T-helper 22 cell (primary cell): ENCODE measurements at places on chromosomes 2 and 18.

DNA sequence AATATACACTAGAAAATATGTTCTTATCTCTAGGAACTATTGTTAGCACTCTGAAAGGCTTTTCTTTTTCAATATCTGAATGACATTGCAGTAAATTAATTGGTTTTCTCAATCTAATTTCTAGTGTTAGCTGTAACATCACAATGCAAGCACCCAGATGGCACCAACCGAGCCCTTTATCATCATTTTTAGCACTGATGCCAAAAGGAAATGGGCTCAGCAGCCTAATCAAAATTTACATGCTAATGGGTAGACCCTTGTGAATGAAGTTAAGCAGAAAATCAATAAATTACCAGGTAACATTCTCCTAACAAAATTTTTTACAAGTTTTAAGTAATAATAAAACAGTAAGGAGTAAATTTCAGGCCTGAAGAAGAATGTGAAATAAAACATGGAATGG lies 53.5 kb upstream of the PGAP1 start:
- no peak for DNase-seq

- no peak for DNase-seq
Observed at GRCh38 chr2:128695646-128696220, 377.1 kb upstream of the HS6ST1 start.

DNA sequence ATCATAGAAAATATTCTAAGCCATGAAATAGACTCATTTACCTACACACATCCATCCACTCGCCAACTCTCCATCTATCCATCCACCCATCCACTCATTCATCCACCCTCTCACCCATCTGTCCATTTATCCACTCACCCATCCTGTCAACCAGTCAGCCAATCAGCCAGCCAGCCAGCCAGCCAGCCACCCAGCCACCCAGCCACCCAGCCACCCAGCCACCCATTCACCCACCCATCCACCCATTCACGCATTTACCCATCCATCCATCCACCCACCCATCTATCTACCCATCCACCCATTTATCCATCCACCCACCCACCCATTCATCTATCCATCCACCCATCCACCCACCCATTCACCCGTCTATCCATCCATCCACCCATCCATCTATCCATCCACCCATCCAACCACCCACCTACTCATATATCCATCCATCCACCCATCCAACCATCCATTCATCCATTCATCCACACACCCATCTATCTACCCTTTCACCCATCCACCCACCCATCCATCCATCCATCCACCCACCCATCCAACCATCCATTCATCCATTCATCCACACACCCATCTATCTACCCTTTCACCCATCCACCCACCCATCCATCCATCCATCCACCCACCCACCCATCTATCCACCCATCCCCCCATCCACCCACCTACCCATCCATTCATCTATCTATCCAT lies 185.1 kb downstream of the LOXHD1 start:
- DNase-seq: no peak

- no peak for DNase-seq
Observed at GRCh38 chr2:180442860-180443644, 436.0 kb upstream of the CWC22 start.

GRCh38 chr2:30661173-30662107 lies 145.8 kb downstream of the CAPN13 start:
- no peak for DNase-seq

GRCh38 chr18:26928670-26929313 lies 63.3 kb upstream of the AQP4 start:
- DNase-seq: no peak

- DNase-seq: no peak
Observed at GRCh38 chr2:133561045-133561852, 7.0 kb downstream of the NCKAP5 start.

GRCh38 chr2:97957432-97958183 lies 38.1 kb downstream of the TMEM131 start:
- DNase-seq: no peak

DNA sequence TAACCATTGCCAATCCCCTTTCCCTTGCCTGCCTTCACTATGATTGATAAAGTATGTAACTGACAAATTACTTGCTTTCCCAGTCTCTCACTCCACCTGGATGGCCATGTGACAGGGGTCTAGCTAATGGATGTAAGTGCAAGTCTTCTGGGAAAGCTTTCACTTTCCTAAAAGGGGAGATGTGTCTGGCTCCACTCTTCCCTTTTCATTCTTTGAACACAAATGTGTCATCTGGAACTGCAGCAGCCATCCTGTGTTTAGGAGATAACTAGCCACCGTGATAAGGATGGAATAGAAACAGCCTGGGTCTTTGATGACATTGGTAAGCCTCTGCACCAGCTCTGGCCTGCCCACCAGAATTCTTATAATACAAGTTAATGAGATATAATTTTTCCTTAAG lies 38.2 kb downstream of the SNRPD1 start:
- DNase-seq: no peak

GRCh38 chr2:137997733-137998132 lies 33.5 kb downstream of the HNMT start:
- no peak for DNase-seq

- DNase-seq: no peak
Observed at GRCh38 chr18:79747156-79747845, 50.4 kb upstream of the KCNG2 start.

- DNase-seq: no peak
Observed at GRCh38 chr2:42021464-42021863, 26.4 kb upstream of the PKDCC start.

- DNase-seq: no peak
Observed at GRCh38 chr18:60050821-60051220, 151.0 kb downstream of the PMAIP1 start.

DNA sequence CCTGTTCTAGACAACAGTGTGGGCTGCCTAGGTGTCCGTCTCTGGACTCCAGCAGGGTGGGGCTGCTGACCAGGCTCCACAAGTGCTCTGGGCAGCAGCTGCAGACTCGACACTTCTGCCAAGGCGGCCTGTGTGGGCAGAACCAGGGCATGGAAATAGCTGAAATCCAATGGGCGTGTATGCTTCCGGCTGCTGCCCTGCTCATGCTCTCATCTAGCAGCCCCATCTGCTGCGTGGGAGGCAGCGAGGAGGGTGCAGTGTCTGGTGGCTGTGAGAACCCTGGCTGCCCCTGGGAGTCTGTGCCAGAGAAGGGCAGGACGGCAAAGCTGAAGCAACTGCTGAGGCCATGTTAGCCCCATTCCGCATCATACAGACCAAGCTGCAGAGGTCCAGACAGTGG lies 174.9 kb downstream of the SOX11 start:
- DNase-seq: no peak

DNA sequence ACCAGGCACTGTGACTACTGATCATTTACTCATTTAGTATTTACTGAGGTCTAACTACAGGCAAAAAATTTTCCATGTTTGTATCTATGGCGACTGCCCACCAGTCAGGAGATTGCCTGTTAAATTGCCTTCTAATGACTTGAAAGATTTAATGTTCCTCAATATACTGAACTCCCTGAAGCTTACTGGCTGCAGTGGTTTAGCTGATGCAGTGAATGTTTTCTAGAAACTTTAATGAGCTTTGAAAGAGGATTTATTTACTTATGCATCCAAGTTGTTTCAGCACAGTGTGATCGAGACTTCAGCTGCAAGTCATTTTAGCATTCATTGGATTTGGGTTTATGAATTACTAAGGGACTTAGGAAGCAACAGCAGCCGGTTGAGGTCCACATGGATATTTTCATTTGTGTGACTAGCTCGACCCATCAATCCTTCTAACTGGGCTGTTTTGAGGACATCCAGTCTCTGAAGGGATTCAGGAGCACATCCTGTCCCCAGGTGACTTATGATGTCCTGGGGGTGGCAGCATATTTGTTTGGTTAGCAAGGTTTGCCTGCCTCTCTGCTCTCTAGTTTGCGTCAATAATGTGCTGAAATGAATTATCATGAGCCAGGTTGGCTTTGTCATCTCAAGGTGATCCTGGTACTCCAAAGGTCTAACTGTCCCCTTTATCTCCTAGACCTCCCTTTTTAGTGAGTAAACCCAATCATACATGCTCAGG lies 26.8 kb downstream of the ACMSD start:
- DNase-seq: no peak

DNA sequence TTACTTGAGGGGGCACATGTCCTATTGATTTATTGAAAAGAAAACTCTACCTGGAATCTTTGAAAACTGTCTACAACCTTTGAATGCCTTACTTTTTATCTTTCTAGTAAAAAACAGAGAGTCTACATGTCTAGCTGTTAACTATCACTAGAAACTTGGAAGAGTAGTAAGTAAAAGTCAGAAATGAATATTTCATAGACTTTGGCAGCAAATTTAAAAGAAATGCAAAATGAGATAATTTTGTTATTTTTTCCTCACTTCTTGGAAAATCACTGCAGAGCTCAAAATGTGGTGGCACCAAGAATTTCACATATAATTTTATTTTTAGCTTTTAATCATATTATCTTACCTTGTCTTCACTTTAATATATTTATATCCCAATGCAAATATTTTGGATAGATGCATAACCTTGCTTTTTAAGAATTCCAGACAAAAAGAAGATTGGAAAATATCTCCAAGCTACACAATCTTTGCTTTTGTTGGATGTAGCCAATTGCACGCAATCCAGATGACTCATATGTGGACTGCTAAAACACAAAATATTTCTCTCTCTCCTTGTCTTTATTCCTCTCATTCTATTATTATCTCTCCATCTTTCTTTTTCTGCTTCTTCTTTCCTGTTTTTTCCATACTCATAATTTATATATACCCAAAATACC lies 92.2 kb upstream of the DSEL start:
- no peak for DNase-seq

- DNase-seq: no peak
Observed at GRCh38 chr18:56615738-56616520, 22.5 kb downstream of the TXNL1 start.

DNA sequence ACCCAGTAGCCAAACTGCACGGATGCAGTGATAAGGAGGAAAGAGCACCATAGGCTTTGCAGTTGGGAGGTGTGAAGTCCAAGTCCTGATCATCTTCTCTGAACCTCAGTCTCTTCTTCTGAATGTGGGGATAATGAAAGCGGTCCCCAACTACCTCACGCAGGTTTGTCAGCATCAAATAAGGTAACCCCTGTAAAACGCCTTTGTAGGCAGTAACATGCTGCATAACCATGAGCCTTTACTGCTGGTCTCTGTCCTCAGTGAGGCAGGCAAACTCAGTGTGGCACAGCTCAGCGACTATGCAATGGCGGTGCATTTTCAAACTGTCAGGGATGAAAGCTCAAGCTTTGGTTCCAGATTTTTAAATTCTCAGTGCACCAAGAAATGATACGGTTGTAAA lies 46.1 kb downstream of the DNMT3A start:
- no peak for DNase-seq

DNA sequence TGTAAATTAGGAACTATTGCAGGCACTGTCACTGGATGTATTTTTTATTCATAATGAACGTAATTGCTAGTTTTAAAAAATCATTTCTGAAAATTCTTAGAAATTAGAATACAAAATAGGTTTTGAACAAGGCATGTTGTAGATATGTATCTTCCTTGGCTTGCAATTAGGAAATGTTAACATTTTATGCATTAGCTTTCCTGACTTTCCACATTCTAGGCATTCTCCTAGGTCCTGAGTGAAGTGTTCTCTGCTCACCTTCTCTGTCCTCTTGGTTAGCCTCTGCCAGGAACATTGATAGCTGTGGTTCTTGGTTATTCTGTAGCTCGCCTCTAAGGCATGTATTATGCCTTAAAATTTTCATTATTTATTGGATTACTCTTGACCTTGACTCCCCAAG lies 130.3 kb downstream of the FHOD3 start:
- no peak for DNase-seq
